ENCODE measurements at places on chromosomes 5 and 9.
A peak's percentile ranks its signal among the peaks of the same experiment; 100 is the strongest.

DNA sequence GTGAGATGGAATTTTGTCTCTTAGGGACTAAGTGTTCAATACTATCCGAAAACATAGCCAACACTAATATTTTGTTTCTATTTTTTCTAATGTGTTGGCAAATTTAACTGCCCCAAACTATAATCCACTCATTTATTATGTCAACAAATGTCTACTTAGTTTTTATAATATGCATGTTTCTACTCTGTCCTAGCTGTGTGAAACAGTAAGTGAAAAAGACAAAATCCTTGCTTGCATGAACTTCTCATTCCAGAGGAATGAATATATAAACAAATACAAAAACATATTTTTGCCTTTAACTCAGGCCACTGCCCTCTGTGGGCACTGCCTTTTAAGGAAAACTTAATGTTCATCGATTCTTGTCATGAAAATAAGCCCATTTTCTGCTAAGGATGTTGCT, 1275.4 kb upstream of the CDH18 start:
- no peak for DNase-seq

DNA sequence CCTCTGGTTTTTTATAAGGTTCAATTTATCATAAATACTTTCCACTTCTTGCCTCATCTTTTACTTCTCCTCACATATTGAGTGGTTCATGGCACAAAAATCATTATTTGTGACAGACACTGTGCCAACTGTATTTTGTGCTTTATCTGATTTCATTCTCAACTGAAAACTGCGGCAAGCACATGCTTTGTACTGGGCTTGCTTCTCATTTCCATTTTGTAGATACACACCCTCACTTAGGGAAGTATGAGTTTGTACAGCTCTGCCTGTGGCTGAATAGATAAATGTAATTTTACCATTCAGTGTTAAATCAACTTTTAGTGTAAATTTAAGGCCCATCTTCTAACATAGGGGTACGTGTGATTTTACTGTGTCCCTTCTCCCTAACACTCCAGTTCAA, 83.6 kb downstream of the ANXA2R start:
- DNase-seq, result no peak

DNA sequence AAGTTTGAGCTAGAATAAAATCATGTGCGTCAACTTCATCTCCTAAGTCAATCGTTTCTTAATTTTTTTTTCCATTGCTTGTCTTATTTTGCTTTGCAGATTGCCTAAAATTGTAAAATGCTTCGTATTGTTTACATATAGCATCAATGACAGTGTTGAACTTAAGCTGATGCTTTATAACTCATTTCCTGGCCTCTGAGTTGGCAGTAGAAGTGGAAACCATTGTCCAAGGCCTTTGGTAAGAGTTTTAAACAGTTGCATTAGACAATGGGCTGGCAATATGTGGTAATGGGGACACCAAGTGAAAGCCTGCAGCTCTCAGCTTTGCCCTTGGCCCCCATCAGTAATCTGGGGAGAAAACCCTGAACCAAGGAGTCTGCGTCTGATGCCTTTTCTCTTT, 154.8 kb upstream of the GAS1 start:
- no peak for DNase-seq

DNA sequence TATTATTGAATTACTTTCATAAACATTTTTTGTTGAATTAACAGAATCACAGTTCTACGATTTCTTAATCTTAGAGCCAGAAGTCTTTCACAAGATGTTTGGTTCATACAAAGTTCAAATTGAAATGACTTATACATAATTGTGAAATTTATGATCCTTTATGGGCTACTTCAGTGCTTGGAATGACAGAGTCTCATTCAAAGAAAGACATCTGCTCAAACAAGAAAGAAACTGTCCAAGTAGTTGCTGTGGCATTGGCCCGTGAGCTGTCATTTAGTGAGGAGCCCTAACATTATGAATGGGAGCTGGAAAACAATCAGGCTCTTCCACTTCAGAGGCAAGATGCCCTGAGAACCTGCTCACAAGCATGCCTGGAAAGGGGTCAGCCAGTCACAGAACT, 63.4 kb downstream of the AUH start:
- peak; percentile 73 for DNase-seq

- DNase-seq, result peak; percentile 76
Measured at GRCh38 chr5:149834246-149834855, 104.2 kb downstream of the PPARGC1B start.

- DNase-seq, result no peak
Measured at GRCh38 chr5:7565559-7565958, 169.6 kb downstream of the ADCY2 start.

Measured in right lung (tissue), 10 donors.